ENCODE measurements at places on chromosomes 5 and 9.

DNA sequence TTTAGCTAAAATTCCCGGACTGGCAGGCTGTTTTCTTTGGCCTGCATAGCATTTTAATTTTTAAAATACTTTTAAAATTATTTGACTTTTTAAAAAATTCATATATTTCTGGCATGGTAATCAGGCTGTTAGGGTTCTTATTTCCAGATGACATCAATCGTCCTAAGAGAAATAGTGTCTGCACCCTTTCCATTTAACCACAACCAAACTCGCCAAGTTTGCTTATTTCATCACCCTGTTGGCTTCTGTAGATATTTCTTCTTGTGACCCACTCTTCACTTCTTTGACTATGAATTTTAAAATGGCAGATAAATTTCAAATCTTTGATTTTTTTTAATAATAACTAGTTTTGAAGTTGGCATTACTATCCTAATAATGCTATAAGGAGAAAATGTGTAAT, 675.7 kb upstream of the FTMT start:
- no peak for DNase-seq

DNA sequence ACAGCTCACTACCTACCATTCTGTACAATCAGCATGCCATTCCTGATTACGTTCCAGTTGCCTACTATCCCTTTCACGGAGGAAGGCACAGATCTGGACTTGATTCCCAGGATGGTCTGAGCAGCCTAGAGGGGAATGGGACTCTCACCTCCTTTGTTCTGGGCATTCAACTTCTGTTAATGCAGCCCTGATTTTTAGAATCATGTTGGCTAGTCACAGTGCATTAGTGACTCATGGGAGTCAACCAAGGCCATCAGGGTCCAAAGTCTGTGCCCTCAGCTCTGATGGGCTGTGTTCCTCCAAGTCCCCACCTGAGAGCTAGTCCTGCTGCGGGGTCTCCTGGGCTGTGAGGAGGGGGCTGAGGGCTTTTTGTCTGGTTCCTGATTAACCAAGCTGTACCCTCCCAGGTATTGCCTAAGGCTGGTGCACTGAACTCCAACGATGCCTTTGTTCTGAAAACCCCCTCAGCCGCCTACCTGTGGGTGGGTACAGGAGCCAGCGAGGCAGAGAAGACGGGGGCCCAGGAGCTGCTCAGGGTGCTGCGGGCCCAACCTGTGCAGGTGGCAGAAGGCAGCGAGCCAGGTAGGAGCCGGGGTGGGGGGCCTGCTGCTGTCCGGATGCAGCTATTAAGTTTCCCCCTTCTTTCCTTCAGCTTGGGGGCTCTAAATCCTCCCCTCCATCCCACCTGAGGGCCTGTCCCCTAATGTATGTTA, 43.0 kb downstream of the STOM start:
- no peak for DNase-seq

DNA sequence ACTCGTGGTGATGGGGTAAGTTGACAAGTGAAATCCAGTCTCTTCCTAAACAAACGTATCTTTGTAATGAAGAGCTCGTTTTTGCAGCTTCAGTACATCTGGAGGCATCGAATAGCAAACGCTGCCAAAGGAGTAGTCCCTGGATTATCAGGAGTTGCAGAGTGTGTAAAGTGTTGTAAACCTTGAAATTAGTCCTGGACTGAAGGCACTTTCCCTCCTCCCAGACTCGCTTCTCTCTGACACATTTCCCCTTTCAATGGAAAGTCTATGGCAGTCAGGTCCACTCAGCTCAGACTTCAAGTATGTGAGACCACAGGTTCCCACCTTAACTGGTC, 1.5 kb upstream of the PBX3 start:
- no peak for DNase-seq

- no peak for DNase-seq
Measured at GRCh38 chr5:54908774-54909525, 76.4 kb downstream of the ESM1 start.

DNA sequence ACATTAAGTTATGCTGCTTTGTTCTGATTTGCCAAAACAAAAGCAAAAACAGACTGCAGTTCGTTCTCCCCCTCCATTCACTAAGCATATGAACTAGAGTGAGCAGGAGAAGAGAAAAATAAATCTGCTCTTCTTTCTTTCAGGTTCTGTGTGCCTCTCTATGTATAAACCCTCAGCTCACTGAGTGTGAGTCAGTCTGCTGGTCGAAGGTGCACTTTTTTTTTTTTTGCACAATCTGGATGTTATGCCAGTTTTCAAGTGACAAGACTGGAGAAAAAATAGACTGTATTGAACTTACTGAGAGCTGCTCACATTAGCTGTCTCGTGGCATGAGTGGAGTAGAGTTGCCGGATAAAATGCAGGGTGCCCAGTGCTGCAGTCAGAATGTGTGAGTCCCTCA, 244.6 kb upstream of the ATP10B start:
- DNase-seq = no peak

DNA sequence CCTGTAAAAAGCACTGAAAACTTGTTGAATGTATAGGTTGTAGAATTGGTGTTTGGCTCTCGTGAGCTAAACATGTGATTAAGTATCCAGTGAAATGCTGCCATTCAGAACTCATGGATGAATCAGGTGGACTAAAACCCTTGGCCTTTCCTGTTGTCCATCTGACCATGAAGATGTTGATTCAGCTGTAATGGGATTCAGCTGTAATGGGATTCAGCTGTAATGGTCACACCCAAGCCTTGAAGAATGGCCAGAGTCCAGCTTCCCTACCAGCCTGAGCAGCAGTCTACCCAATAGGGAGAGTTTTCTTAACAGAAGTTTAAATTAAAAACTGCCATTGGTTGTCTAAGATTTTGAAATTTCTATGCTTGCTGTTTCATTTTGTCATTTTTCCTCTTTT, 18.1 kb downstream of the MAMDC2 start:
- DNase-seq = no peak

GRCh38 chr5:27748847-27749246, 710.5 kb upstream of the CDH9 start:
- peak; percentile 10 for DNase-seq

DNA sequence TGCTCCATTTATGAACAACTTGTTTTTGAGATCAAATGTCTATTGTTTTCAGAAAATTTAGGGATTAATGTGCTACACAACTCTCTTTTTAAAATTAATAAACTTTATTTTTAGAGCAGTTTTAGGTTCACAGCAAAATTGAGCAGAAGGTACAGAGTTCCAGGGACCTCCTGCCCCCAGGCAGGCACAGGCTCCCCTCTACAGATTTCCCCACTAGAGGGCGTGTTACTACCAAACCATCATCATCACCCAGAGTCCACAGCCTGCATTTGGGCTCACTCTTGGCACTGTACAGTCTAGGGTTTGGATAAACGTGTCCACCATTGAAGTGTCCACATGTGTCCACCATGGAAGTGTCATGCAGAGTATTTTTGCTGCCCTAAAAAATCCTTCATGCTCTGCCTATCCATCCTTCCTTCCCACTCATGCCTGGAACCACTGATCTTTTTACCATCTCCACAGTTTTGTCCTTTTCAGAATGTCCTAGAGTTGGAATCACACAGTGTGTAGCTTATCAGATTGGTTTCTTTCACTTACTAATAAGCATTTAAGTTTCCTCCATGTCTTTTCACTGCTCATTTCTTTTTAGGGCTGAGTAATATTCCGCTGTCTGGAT, 61.7 kb downstream of the MRPL36 start:
- peak; percentile 20 for DNase-seq

DNA sequence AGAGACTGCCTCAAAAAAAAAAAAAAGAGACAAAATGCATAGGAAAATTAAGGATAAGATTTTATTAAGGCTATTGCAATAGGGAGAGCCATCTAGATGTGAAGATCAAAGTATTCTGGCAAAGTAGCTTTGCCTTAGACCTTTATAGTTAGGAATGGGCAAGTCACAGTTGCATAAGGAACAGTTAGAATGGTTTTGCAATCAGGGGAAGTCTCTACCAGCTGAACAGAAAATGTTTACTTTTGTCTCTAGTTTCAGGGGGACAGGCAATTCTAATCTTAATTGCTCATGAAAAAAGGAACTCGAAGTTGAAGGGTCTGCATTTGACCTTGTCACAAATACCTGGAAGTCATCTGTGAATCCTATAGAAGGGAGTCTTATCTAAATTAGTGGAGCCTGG, 13.1 kb upstream of the ATP6V1G1 start:
- DNase-seq = no peak

DNA sequence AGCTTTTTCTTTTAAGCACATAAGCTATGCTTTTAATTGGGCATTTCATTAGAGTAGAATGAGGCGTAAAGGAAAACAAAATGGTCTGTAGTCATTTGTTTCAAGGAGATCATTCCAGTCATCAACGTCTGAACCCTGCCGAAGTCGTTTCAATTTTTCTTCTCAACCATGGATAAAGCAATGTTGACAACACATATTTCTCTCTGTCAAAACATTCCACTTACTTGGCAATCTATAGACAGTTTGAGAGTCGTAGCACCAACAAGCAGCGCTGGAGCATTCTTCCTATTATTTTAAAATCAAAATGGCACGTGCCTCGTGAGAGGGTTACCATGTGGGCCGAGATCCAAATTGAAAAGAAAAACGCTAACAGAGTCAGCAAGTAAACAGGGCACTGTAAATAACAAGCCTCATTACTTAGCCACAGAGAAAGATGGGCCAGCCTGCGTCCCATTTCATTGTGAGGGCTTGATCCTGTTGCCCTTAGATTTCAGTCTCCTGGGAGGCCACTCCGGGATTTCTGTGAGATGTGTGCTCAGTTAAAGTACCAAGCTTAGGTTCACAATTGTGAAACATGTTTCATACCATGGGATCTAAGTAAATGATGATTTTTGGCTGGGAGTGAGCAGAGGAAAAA, 422.9 kb downstream of the DTWD2 start:
- no peak for DNase-seq

GRCh38 chr5:8560776-8561175, 691.8 kb downstream of the MTRR start:
- DNase-seq = peak; percentile 13

- DNase-seq = no peak
Measured at GRCh38 chr9:76452839-76453238, 6.1 kb upstream of the GCNT1 start.

GRCh38 chr9:33676746-33677505, 118.4 kb upstream of the PRSS3 start:
- DNase-seq = peak; percentile 46

GRCh38 chr5:137320056-137321045, 178.8 kb downstream of the SPOCK1 start:
- peak; percentile 53 for DNase-seq

DNA sequence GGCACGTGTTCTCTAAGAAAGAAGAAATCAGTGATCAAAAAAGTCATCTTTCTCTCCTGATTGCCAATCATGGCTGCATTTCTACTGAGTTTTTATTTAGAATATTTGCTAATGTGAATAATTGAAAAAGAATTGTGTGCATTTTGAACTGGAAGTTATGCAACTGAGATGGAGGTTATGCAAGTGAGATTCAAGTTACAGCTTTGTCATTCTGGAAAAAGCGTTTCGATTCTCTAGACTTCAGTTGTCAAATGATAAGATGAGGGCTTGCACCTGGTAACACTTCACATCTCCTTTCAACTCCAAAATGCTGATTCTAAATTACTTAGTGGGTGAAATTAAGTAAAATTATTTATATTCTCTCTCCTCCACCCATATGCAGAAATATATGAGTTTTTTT, 36.4 kb downstream of the C6 start:
- no peak for DNase-seq

All from fibroblast of skin of right biceps (primary cell).